ENCODE measurements at places on chromosomes 11 and 22. TPM values are rescaled to one million over a fixed set of nuclear protein-coding genes. Genes with fewer than 3 reads are reported as not detected.

The C11orf87 gene
- total RNA-seq = 90.7 TPM

The OVOL1 gene
- total RNA-seq = not detected

The P4HA3 gene
- 0.46 TPM for total RNA-seq

The TPBGL gene
- 0.46 TPM for total RNA-seq

The OR2AG2 gene
- 1.4 TPM for total RNA-seq

The MRPL17 gene
- total RNA-seq = 23.5 TPM

The ISX gene
- not detected for total RNA-seq

The MRGPRE gene
- total RNA-seq = not detected

The UFD1 gene
- 29.1 TPM for total RNA-seq

The C22orf31 gene
- not detected for total RNA-seq

The ACCS gene
- 16.6 TPM for total RNA-seq

The SLC17A6 gene
- total RNA-seq = 134 TPM

The OR5P2 gene
- total RNA-seq = 0.23 TPM

The KREMEN1 gene
- 7.2 TPM for total RNA-seq

The SIK2 gene
- total RNA-seq = 21.9 TPM

The MYO7A gene
- total RNA-seq = 3.5 TPM

The CNTN5 gene
- total RNA-seq = 44.3 TPM

The NTM gene
- total RNA-seq = 224 TPM

The GDPD4 gene
- total RNA-seq = not detected

The OR5AL1 gene
- total RNA-seq = not detected

The WNT7B gene
- total RNA-seq = 6.5 TPM

The CSNK2A3 gene
- total RNA-seq = 6.9 TPM

The PLEKHA7 gene
- 15.2 TPM for total RNA-seq

The ANKK1 gene
- total RNA-seq = 0.23 TPM

The MPPED2 gene
- total RNA-seq = 84.9 TPM

The SAA4 gene
- total RNA-seq = not detected

The KDELR3 gene
- 1.2 TPM for total RNA-seq

The RFPL1 gene
- total RNA-seq = not detected

The TUBA8 gene
- 16.4 TPM for total RNA-seq

The MS4A6E gene
- total RNA-seq = not detected
